ENCODE measurements at places on chromosomes 11 and 22.

DNA sequence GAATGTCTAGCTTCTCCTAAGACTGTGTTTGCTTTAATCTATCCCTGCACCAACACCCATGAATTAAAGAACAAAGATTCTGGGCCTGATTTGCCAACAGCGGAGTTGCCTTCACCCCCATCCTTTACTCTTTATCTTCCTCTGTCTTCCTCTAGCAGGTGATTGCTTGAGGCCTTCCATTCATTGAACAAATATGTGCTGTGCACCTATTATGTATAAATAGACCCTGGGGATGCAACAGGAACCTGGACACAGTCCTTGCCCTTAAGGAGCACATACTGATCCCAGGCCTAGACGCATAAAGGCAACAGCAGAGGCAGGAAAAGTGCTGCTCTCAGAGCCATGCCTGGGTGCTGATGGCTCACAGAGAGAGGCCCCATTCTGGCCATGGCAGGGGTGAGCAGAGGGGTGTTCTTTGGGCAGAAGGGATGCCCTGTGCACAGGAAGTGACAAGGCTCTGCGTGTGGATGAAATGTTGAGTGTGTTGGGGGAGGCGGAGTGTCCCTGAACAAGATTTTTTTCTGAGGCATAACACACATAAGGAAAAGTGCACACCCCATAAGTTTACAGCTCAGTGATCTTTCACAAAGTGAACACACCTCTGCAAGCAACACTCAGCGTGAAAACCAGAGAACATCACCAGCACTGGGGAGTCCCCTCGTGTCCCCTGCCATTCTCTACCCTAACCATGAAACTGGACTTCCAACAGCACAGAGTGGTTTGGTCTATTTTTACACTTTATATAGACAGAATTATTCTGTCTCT is 145.9 kb downstream of the GRIK4 start:
- no peak for DNase-seq

DNA sequence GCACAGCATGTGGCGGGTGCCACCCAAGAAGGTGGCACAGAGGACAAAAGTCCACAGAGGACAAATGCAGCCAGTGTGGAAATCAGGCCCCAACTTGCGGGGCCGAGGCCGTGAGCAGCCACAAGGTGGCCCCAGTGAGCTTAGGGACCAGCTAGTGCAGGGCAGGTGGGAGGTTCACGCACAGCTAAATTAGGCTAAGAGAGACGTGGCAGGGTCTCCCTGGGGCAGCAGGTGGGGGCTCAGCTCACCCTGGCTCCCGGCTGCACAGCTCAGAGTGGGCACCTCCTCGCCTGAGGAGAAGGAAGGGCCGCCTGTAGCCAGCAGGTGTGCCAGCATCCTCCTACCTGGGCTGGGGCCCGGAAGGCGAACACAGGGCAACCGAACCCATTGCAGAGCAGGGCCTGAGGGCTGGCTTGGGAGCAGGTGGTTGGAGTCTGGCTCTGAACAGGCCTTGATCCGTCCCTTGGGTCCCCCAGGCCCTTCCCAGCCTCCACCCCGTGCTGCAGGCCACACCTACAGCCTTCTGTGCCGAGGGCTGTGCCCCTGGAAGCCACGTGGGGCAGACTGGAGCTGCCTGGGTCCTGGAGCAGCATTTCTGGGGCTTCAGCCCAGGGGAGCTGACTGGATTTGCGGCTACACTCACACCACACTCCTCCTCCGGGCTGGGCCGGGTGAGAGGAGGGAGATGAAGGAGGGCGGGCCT is 26.1 kb upstream of the CELSR1 start:
- DNase-seq = no peak

DNA sequence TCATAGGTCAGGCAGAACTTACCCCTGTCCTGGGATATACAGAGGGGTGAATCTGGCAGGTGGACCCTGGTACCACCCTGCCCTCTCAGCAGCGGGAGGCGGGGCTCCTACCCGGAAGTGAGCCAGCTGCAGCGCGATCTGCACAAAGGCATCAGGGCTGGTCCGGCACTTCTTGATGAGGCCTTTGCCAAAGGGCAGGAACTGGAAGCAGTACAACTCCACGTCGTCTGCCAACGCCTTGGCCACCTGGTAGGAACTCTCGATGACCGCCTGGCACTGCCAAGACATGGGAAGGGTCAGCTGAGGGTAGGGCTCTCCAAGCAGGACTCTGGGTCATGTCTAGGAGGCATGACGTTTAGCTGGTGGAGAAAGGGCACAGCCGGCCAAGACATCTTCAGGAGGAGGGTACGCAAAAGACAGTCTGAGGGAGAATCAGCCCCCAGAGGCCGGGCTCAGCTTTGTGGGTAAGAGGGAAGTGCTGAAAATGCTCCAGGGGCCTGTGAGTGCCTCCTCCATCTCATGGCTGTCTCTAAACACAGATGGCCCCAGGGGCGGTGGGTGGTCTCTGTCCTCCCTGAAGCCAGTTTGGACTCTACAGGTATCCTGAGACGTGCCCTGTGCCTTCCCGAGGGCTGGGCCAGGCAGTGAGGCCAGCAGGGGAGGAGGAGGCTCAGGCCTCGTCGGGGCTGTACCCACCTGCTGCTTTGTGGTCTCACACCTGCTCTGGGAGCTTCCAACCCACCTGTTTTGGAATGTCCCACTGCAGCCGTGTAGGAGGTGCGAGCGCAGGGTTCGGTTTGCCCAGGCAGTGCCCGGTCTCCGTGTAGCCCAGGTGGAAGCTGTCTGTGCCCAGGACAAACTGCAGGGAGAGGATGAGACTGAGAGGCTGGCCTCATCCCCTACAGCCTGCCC is 6.7 kb downstream of the CPT1B start:
- DNase-seq = no peak

GRCh38 chr22:42561856-42562255 is 8.1 kb downstream of the SERHL2 start:
- no peak for DNase-seq

DNA sequence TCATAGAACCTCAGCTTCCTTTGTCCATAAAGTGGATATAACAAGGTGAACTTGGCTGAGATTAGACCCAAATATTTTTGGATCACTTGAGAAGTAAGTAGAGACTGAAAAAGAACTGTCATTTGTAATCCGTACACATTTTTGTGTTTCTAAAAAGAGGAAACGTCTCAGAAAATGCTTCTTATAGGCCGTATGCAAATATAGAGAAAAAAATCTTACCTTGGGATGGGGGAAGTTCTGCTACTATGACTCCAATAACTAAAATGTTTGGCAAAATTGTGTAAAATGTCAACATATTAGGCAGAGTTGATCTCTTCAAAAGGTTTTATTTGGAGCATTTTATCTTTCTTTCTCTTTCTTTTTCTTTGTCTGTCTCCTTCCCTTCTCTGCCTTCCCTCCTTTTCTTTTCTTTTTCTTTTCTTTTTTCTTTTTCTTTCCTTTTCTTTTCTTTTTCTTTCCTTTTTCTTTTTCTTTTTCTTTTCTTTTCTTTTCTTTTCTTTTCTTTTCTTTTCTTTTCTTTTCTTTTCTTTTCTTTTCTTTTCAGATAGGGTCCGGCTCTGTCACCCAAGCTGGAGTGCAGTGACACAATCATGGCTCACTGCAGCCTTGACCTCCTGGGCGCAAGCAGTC is 48.2 kb downstream of the ADM start:
- DNase-seq = no peak

GRCh38 chr11:122951211-122951610 is 30.4 kb downstream of the BSX start:
- DNase-seq = peak; percentile 12

DNA sequence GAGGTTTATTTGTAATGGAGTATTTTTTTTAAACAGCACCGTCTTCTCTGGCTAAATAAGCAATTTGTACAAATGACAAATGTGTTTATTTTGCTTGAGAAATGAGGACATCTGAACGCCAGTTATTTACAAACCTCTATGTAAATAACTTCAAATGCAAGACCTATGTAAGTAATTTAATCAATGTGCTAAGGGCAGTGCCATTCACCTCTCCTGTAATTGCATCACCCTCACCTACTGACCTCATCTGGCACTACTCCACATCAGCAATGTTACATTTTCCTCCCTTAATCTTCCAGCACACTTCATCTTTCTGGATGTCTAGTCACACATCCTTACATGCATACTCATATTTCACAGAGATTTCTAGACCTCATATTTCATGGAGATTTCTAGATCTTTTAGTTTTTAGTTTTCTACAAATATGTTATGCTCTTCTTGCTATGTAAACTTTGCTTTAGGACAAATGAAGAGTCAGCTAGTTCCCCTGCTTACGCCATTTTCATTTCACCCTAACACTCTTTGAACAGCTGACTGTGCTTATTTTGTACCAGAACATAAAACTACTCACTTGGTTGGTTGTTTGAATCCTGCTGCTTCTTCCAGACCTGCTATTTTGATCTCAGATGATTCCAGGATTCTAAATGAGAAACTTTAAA is 238.6 kb downstream of the GRM5 start:
- DNase-seq = peak; percentile 1

GRCh38 chr22:40094485-40094884 is 83.2 kb upstream of the TNRC6B start:
- DNase-seq = no peak

DNA sequence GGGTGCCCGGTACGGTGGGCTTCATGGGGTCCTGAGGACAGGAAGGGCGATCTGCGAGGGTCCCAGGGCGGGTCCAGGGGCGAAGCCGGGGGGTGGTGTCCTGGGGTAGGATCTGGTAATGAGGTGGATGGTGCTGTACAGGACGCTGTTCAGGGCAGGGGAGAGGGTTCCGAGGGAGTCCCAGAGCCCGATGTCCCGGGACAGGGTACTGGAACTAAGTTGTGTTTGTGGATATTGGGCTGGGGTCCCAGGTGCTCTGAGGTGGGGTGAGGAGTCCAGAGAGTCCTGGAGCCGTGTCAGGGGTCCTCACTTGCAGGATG is 426 bp downstream of the LZTR1 start:
- no peak for DNase-seq

DNA sequence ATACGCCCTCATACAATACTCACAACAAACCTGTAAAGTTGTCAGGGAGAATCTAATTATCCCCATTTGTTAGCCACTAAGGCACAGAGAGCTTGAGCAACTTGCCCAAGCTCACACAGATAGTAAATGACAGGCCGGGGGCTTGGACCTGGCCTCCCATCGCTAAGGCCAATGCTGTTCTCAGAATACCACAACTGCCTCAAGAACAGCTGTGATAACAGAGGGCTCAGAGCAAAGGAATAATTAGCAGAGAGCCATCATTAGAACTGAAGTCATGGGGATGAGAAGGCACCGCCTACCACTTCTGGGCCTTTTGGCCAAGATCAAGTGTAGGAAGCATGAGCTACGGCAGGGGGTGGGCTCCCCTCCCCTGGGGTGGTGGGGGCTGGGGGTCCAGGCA is 98.6 kb downstream of the FEZ1 start:
- DNase-seq = no peak

DNA sequence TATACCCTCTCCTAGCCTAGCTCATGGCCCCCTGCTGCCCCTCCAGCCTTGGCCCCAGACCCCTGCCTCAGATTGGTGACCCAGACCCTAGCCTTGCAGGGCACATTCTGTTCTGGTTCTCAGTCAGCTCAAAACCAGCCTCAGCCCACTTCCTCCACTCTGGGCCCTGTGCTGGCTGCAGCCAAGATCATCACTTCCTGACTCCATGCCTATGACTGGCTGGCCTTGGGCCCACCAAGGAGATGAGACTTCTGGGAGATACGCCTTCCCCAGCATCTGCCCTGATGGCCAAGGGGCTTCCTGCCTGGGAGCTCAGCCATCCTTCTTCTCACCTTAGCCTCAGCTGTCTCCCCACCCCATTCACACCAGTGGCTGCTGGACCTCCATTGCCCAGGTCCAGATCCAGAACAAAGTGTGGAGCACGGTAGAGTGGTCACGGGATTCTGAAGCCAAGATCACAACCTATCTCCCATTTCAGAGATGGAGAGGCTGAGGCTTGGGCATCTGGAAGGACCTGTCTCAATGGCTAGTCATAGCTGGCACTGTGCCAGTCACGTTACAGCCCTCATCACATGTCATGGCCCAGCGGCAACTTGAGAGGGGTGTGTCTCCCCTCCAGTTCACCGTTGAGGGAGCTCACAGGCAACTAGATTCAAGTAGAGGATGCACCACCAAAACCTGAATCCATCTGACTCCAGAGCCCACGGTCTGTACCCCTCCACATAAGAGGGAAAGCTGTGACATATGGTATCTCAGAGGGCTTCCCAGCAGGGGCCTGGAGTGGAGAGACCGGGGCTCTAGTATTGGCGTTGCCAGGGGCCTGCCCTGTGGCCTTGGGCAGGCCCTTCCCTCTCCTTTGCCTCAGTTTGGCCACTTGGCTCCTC is 43.0 kb upstream of the KLHL35 start:
- DNase-seq = no peak

DNA sequence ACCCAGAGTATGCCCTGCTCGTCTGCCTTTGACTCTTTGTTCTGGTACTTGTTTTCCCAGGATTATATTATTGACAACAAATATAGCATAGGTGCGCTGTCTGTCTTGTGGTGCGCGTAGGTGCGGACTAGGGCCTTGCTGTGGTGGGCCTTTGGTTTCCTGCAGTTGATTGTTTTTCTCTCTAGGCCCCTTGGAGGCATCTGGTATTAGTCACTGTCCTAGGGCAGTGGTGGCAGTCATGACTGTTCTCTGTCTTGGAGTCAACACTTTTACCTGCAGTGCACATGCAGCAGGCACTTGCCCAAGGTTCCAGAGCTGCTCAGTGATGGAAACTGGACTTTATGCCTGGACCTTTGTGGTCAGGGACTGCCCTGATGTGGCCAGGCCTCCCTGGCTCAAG is 18.6 kb downstream of the PPP6R2 start:
- DNase-seq = no peak

GRCh38 chr11:72848846-72849466 is 34.7 kb downstream of the ATG16L2 start:
- no peak for DNase-seq

- no peak for DNase-seq
Observed at GRCh38 chr11:87239001-87239400, 201.3 kb downstream of the TMEM135 start.

DNA sequence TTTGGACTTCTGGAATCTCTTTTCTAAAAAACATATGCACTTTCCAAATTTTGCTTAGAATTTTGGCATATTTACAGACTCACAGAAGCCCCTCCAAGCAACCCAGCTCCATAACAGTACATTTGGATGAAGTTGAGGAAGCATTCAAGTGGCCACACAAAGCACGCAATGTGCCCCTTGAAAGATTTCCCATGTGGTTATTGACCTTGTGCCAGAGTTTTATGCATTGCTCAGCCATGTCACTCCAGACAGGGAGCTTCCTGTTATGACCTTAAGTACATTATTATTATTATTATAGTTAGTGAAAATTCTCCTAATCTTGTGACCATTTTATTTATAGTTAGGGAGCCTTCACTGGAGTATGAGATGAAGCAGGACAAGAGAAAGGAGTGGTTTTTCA is 35.0 kb upstream of the BDNF start:
- no peak for DNase-seq

Measured in right renal pelvis (tissue), 4 donors.